H9 (cell line): ENCODE measurements at places on chromosomes 7 and 10.

DNA sequence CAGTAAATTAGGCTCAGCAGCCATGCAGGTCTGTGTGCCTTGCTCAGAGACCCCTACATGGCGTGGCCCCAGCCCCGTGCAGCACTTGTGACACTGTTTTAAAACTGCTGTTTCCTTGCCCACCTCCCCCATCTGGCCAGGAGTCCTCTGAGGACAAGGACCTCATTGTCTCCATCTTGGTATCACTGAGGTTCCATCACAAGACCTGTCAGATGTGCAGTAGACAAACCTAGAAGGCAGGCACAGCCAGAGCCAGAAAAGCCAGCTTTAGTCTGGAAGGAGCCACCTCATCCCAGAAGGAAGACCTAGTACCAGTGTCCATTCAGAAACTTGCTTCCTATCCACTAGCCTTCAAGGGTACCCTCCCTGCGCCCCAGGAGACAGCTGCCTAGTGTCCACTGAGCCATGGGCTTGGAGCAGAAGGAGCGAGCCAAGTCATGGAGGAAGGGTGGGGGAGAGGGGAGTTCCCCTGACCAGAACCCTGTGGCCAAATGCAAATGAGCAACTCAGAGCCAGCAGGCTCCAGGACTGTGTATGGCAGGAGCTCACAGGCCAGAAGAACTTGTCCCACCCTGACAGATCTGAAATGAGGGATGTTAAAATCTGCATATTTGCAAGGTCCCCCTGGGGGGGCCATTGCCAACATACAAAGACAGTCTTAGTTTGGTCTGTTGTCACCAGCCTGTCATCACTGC lies 176.1 kb downstream of the SH3PXD2A start:
- DNase-seq = no peak

GRCh38 chr7:7315851-7316250 lies 133.5 kb downstream of the C1GALT1 start:
- no peak for DNase-seq

DNA sequence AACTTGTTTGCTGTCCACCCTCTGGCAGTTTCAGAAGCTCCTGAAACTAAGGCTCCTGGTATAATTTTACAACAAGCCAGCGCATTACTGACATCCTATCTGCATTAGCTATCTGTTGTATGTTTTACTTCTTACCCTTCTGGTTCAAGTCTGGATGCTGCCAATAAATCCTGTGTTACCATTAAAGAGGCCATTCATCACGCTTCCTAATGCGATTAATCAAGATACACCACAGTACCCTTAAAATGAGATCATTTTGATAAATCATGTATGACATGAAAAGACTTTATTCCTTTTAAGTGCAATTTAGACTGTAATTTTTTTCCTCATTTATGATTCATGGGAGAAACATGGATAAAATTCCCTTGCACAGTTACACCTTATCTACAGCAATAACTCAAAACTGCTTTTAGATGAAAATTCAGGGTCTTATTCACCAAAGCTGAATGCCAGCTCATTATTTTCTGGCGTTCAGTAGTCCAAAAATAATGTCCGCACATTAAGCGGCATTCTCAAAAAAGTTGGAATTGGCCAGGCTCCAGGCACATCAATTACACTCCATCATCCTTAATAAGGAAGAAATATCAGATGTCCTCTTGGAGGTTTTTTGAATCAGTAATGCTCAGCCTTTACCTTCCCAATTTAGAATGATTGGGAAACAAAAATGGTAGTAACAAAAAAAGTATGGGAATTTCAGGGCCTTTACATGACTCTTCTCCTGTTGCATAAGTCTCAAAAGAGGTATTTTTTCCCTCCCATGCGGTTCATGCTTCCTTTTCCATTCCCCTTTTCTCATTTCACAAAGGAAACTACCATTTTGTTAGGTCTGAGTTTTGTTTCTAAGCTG lies 878.5 kb downstream of the LRMDA start:
- no peak for DNase-seq

DNA sequence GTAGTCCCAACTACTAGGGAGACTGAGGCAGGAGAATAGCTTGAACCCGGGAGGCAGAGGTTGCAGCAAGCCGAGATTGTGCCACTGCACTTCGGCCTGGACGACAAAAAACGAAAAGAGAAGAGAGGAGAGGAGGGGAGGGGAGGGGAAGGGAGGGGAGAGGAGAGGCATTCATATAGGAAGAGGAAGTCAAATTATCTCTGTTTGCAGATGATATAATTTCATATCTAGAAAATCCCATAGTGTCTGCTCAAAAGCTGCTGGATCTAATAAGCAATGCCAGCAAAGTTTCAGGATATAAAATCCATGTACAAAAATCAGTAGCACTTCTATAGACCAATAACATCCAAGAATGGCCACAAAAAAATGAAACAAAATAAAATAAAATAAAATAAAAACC lies 120.3 kb downstream of the LMBR1 start:
- DNase-seq = no peak

DNA sequence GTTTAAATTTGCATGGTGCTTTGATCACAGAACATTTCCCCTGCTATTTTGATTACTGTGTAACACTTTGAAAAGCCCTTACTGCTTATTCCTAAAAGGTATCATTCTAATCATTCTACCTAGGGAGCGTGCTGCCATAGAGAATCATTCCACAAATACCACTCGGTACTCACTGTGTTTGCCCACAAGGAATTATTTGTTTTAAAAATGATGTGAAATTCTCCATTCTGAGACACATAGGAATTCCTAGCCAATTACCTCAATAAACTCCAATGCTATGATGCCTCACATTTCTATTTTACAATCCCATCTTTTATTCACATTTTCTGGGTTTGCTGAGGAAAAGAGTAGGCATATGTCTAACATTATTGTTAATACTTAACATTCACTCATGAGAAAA lies 16.2 kb upstream of the TES start:
- no peak for DNase-seq

GRCh38 chr10:61411706-61412105 lies 41.5 kb downstream of the TMEM26 start:
- DNase-seq = no peak

- DNase-seq = no peak
Measured at GRCh38 chr10:21318540-21319167, 206.8 kb downstream of the SKIDA1 start.

DNA sequence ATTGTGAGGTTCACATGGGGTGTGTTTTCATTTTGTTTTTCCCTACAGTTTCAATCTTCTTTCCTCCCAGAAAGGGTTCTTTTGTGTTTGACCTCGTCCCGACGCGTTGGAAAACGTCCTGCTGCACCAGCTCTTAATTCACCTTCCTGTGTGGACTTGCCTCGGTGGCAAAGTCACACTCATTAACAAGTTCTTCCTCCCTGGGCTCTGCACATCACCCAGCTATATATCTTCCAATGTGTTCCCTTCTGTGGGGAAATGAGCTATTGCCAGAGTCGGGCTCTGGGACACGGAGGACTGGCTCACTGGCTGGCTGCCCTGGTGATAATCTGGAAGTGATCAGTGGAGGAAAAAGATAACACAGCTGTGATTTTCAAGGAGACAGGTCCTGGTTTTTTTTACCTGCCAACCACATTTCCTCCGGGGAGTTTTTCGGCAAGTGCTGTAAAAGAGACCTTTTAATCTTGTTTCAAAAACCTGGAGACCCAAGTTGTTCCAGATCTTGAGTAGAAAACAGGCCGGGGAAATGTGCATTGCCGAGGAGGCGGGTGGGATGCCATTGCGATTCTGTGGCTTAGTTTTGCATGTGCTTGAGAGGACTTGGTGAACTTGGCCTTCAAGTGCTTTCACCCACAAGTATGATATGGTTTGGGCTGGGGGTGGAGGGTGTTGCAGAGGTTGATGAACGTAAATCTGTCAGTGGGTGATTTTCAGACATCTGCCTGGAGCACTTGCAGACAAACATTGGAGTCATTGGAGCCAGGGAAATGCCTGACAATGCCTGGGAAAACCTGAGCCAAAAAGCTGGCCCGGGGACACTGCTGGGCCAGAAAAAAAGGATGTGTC lies 96.5 kb upstream of the CREB5 start:
- no peak for DNase-seq

DNA sequence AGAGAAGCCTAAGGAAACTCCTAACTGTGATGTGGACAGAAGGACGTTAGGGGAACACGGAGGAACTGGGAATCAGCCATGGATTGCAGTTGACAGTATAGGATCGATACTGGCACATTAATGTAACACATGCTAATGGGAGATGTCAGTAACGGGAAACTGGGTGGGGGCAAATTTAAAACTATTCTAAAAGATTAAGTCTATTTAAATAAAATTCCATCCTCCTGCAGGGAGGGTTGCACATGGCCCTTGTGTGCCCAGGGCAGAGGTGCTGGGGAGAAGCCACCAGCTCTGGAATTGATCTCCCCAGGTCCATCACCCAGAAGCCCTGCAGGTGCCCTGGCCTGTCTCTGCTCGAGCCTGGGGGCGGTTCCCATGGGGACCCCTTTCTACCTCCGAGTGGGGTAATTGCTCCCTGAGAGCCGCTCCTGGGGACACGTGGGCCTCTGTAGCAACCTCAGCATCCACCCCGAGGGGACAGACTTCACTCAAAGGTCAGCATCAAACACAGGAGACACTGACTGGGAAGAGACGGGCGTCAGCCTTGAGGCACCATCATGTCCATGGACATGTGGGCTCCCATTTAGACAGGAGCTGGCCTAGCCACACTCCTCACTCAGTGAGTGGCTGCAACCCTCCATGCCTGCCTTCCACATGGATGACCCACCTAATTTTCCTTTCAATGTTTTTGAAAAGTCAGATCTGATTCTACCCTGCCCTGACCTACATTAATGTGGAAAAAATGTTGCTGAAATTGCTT lies 21.1 kb downstream of the SCART1 start:
- DNase-seq = no peak

DNA sequence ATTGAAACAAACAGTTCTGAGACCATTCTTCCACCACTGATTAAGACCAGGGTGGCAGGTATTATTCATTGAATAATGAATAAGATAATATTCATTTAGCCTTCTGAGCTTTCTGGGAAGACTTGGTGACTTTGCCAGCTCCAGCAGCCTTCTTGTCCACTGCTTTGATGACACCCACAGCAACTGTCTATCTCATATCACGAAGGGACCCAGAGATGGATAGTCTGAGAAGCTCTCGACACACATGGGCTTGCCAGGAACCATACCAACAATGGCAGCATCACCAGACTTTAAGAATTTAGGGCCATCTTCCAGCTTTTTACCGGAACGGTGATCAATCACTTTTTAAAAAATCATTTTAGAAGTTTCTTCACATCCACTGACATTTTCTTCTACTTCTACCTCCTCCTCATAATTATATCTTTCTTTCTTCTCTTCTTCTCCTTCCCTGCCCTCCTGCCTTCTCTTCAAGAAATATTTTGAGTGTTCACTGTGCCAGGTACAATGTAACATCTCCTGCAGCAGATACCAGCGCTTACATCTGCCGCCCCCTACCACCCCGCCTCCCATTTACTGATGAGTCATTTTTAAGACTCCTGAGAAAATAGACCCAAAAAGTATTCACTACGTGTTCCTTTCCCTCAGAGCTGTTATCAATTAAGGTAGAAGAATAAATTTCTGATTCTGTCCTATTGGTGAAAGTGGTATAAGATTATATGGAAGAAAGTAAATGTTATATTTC lies 101.7 kb downstream of the VTI1A start:
- DNase-seq = no peak

- DNase-seq = no peak
Measured at GRCh38 chr7:81327468-81328266, 408.8 kb upstream of the SEMA3C start.

DNA sequence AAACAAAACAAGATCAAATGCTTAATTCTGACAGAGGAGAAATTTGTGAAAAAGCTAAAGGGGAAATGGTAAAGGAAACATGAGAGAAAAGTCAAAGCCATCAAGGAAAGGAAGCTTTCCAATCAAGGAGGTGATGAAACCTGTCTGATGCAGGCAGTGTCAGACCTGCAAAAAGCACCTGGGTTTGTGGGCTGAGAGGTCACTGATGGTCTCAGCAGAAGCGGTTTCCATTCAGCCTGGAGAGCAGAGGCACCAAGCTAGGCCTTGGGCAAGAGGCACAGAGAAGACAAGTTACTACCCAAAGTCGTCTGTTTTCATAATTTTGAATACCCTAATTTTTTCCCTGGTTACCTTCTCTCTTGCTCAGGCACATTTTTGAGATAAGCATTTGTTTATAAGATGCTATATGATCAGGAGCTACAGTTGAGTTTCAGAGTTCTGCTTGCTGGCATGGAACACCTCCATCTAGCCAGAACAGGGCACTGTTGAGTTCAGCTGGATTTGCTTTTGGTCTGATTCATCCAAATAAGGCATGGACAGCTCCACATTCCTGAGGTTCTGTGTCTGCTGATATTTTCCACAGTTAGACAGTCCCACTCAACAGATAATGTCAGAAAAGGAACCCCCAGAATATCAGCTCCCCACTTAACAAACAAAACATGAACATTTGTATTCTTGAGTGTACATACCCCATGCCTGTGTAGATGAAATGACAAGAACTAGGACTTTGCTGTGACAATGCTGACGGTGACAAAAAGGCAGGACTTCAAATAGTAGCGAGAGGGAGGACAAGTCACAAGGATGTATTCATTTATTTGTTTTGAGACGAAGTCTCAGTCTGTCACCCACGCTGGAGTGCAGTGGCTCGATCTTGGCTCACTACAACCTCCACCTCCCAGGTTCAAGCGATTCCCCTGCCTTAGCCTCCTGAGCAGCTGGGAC lies 4.9 kb upstream of the PPIA start:
- DNase-seq = no peak

DNA sequence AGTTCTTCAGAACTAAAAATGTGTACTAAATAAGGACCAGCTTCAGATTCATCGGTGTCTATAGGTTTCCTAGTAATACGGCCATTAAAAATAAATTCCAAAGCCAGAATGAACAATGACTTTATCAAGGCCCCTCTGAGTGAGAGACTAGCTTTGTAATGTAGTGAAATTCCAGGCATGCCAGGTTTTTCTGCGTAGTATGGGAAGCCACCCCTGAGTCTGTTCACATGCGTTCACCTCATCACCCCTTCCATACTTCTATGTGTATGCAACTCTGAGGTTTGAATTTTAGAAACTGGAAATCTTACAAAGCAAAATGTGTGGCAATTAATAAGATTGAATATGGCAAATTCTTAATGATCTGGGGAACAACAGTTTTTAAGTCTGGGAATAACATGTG lies 24.5 kb downstream of the RNF32 start:
- no peak for DNase-seq

DNA sequence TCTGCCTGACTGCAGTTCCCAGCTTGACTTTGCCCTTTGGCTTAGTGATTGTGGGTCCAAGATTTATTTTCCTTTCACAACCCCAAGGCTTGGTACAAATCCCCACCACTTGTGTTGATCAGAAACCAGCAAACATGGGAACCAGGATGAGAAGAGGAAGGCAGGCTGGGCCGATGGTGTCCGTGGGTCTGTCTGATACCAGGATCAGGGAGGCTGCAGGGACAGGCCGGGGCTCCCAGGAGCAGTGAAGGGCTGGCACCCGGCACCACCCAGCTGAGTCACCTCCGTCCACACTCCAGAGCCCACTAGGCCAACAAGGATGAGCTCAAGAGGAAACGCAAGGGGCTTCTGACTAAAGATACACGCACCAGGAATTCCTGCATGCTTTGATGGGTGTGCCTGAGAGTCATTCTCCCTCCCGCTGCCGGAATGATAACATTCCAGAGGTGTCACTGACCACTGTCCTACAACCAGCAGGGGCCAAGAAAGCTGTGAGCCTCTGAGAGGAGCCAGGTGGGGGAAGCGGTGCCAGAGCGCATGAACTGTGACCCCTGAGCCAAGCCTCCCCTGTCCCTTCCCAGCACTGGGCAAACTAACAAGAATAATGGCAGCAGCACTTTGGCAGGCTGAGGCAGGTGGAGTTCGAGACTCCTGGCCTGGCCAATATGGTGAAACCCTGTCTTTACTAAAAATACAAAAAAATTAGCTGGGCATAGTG lies 29.2 kb upstream of the PROSER2 start:
- no peak for DNase-seq
